ENCODE measurements at places on chromosomes 1 and 21.

DNA sequence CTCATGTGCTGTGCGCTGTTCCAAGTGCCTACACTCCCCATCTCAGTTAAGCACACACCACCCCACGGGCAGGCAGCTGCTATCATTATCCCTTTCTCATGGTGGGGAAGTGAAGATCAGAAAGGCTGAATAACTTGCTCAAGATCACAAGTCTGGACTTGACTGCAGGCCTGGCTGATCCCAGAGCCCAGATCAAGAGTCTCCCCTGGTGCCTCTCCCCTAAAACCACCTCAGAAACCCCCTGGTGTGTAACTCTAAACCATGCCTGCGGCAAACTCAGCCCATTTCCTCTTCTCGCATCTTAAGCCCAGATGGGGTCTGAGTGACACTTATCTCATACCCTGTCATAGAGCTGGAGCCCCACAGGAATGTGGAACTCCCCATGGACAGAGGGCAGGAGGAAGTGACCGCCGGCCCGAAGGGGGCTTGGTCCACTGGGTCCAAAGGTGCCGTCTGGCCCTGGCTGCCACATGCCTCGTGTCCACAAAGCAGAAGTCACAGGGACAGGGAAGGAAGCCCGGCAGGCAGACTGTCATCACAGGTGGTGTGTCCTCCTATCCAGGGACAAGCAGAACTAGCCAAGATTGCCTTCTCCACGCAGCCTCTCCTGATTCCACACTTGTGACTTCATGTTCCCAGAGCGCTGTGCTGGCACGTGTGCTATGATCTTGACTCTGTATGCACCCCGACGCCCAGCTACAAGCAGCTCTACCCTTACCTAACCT lies 92.1 kb downstream of the SYF2 start:
- no peak for DNase-seq

DNA sequence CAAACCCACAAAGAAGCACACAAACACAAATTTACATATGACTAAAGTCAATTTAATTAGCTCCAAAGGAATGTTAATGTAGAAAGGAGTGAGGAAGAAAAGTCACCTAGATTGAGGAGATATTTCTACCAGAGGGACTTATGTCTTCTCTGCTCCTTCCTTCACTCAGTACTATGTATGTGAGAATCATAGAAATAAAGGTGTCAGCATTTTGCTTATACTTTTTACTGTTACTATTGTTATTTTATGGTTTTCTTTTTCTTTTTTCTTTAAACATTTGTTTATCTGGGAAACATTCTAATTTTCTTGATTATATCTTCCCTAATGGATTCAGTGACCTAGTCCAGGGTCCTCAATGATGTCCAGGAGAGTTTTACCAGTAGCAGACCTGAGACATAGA lies 511.9 kb upstream of the NCAM2 start:
- no peak for DNase-seq

- DNase-seq, result no peak
Observed at GRCh38 chr1:7541629-7542028, 229.5 kb upstream of the VAMP3 start.

DNA sequence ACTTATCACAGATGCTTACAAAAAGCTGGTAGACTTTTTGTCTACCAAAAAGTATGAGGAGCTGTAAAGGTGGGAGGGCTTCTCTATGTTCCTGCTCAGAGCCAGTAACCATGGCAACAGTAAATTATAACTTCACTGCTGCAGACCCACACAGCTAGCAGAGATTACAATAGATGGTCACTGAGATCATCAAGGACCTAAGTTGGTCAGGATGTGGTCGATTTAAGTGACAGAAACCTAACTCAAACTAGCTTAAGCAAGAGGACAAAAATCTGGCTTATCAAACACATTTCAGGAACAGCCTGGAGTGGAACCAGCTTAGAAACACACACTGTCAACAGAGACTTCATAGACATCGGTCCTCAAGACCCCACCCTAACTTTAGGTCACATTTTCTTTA lies 113.4 kb upstream of the ATP1A1 start:
- DNase-seq, result no peak

GRCh38 chr1:110348050-110348449 lies 8.9 kb downstream of the RBM15 start:
- DNase-seq, result no peak

DNA sequence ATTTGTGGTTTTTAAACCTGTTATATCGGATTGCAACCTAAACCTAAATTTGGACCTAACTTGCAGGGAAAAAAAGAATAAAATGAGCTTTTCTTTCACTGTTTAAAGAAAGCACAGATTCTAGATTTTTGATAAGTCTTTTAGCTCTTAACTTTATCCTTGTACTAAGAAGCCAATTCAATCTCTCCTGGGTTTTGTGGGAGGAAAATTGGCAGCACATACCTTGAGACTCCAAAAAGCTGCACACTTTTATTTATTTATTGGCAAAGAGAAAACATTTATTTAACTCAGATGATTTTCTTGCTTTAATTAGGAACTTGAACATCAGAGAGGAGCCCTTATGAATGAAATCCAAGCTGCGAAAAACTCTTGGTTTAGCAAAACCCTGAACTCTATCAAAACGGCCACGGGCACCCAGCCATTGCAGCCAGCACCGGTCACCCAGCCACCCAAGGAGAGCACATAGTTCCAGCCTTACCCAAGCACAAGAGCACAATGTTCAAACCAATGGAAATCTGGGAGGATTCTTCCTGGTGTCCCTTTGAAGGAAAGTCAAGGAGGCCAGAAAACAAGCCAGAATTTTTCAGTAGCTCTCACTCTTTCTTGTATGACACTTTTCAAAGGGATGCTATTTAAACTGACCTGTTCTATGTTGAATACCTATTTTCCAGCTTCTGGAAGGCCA lies 10.1 kb upstream of the CACYBP start:
- no peak for DNase-seq

DNA sequence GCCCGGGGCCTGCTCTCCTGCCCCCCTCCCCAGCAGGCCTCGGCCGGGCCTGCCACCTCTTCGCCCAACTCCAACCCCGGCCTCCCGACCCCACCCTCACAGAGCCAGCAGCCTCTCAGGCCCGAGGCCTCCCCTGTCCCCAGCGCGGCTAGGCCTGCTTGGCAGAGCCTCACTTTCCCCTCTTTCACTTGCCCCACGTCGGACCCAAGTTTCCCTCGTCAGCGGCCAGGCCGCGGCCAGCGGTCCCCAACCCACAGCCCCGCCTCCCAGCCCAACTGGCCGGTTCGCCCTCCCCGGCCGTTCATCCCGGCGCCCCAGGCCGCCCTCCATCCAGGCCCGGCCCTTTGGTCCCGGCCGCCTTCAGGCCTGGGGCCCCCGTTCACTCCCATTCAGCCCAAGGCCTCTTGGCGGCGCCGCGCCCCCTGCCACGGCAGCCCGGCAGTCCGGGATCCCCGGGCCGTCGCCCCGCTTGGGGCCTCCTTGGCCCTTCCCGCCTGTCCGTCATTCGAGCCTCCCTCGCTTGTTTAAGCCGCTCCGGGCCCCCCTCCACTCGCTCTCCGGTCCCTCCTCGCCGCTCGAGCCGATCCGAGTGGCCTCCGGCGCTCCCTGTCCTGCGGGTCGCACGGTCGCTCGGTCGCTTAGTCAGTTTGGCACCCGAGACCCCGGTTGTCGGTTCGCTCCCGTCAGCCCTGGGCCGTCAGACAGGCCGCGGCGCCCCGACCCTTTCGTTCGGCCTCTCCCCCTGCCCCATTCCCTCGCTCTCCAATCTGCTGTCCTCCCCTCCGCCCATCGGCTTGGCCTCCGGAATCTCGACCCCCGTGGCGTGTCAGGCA lies 1.4 kb downstream of the LRRC41 start:
- peak; percentile 43 for DNase-seq

- DNase-seq, result no peak
Observed at GRCh38 chr1:178599745-178600144, 86.8 kb downstream of the TEX35 start.

DNA sequence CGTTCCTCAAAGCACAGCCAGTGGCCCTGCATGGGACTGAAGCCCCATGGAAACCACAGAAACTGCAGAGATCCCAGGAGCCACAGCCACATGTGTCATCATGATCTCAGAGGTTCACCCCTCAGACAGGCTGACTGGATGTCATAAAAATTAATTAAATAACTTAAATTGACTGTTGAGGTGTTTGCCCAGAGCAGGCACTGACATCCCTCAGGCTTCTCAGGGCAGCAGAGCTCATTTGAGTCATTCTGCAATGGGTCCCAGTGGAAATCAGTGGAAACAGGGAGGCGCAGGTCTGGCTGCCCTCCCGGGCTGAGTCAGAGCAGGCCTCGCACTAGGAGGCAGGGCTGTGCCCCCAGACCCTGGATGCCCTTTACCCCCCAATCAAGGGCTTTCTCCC lies 135.1 kb downstream of the CDC7 start:
- DNase-seq, result no peak

- DNase-seq, result no peak
Observed at GRCh38 chr1:59484096-59484495, 187.2 kb downstream of the FGGY start.

DNA sequence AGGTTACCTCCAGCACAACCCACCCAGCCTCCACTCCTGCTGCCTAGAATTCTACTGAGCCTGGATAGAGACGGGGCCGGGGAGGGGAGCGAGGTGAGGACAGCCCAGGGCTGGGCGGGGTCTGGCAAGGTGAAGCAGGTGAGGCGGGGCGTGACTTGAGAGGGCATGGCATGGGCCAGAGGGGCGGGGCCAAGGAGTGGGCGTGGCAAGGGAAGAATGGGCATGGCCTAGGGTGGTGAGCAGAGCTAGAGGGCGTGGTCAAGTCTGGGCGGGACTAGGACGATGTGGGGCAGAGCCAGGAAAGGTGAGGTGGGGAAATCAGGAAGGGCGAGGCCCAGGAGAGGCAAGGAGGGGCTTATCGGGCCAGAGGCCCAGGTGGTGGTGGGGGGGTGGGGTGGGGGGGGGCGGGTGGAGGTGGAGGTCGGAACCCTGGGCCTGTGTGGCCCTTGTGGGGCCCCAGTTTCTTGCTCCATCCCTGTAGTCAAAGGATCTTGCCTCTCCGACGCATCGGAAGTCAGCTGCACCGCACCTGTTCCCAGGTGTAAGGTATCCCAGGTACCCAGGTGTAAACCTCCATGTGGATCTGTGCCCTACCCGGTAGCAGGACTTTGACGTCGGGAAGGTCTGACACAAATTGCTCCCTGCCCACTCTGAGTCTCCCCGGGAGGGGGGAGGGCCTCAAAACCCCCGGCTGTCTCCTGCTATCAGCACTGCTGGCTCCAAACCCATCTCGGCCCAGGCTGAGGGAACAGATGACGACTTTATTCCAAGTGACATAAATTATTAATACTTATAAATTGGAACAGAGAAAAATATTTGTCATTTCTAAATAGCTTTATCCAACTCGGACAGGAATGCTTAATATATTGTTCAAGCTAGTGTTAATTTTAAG lies 32.9 kb upstream of the UTS2 start:
- DNase-seq, result peak; percentile 53

DNA sequence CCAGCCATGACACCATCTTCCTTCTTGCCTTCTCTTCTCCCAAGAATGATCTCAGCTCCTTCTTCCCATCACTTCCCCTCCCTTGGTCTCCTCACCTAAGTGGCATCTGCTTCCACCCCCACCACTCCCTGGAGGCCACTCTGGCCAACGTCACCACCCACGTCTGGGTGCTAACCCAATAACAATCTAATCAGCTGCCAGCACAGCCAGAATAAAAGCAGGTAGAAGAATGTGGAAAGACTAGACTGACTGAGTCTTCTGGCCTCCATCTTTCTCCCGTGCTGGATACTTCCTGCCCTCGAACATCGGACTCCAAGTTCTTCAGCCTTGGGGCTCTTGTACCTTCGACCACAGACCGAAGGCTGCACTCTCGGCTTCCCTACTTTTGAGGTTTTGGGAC lies 245.3 kb upstream of the CSF3R start:
- no peak for DNase-seq

- peak; percentile 15 for DNase-seq
Observed at GRCh38 chr1:175757381-175758015, 14.1 kb upstream of the TNR start.

GRCh38 chr1:1441002-1441888 lies 5.8 kb downstream of the VWA1 start:
- DNase-seq, result peak; percentile 55

DNA sequence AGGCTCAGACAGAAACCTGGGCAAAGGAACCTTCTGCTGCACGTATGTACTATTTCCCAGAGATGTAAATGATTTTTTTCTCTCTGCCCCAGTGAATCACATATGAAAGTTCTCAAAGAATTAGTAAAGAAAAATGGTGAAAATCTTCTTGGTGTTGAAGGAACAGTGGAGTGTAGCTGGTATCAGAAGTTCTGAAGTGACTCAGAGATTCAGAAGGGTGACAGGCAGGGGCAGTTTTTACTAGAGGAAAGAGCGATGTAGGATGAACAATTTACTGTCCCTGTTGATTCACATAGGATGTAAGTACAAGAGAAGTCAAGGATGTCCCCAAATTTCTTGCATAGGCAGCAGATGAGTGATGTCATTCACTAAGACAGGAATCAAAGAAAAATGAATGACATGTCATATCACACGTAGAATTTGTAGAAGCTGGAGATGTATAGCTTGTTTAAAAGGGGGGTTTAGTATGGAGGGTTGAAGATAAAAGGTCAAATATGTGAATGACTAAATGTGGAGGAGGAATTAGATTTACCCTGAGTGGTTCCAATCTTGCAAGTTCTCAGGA lies 26.4 kb downstream of the WLS start:
- DNase-seq, result no peak

DNA sequence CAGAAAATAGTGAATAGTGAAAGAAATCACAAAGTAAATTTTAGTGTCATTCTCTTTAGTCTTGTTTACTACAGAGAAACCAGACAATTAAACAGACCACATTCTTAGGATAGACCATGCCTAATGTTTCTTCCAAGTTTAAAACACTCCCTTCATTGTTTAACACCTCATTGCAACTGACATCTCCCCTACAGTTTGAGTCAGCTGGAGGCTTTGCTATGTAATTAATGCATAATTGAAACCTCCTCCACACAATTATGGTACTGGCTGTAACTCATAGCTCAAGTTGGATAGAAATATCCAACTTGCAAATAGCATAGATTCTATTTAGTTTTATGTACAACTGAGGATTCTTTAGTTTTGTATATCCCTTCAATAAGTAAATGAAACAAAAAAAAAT lies 35.2 kb upstream of the B3GALT2 start:
- DNase-seq, result no peak

DNA sequence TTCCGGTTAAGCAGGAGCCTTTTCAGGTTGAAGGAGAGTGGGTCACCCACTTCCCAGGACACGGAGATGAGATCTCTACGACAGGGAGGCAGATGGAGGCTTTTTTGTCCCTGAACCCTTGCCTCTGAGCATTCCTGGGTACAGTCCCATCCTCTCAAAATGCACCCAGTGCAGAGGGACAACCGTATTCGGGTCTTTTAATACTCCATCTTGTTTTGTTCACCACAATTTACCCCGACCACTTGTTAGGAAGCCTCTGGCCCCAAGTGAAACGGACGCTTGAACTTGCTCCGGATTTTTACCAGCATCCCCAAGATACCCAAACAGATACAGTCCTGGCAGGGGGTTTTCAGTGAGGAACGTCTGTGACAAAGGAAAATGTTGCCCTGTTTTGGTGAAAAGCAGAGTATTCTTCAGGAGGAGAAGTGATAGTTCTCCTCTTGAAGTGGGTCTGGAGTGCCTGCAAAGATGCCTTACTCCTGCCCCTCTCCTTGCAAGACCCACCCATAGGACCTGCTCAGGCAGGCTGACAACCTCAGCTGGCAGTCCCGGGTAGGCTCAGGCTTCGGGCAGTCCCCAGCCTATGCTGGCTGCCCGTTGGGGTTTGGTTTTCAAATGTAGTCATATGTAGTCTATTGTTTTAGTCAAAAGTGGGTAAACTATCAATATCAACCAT lies 669 bp upstream of the ARL8A start:
- DNase-seq, result peak; percentile 58

GRCh38 chr1:119204197-119204960 lies 63.9 kb upstream of the WARS2 start:
- no peak for DNase-seq
